ENCODE measurements at places on chromosomes 3 and 15. TPM values are rescaled to one million over a fixed set of nuclear protein-coding genes. Genes with fewer than 3 reads are reported as not detected.

The PAQR9 gene
- 0.12 TPM for total RNA-seq

The ZNF385D gene
- total RNA-seq: 2.9 TPM

The DUOXA2 gene
- total RNA-seq: not detected

The TNFSF10 gene
- total RNA-seq: 1.2 TPM

The ZNF35 gene
- 12.0 TPM for total RNA-seq

The TLR9 gene
- total RNA-seq: not detected

The PGBD4 gene
- total RNA-seq: 2.6 TPM

DNA sequence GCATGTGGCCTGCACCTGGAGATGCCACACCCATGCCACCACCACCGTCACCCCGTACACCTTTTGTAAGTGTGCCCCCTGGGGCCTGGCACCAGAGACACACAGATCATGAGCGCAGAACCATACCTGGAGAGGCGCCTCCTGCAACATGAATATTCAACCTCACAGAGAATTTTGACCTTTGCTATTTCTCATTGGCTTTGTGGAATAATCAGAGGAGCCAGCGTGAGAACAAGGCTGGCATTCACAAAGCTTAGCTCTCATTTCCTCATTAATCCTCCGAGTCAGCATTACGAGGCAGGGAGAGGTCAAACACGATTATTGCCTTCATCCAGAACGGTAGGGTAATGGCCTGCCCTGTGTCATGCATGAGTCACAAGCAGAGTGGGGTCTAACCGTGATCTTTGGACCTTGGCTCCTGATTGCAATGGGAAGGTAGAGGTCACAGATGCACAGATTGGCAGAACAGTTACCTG lies 73.0 kb upstream of the POMGNT2 start:
- H3K4me1 ChIP-seq: peaks cover 41% of the 10 kb centered on the region
- H3K27ac ChIP-seq: peak overlapping the region; percentile 99
- H3K27me3 ChIP-seq: no peaks in the 10 kb centered on the region
- peaks cover 5% of the 10 kb centered on the region for H3K36me3 ChIP-seq

DNA sequence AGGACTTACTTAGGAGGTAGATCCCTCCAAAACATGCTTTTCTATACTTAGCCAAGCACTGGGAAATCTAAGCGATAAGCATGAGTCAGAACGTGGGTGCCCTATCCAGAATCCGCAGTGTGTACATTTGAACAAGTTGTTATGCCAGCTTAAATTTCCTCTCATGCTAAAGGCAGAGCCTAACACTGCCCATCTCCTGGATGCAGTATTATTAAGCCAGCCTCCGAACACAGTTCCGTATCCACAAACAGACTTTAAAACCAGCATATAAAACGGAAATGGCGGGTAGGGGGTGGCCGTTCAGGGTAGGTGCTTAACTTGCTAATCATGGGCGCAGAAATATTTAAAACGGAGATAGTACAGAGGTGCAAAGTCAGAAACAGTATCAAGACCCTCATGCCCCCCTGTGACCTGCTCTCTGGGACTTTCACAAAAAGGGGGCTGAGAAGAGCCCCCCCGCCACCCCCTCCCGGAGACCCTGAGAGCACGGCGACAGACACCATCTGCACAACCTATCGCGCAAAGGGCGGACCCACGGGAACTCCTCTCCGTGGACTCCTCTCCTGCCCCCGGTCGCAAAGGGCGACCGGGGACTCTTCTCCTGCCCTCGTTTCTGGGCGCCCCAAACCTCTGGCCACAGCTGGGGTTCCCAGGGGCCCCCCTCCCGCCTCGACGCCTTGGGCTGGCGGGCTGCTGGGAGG lies 889 bp upstream of the LRRIQ4 start:
- H3K36me3 ChIP-seq: no peaks in the 10 kb centered on the region
- H3K27me3 ChIP-seq: no peaks in the 10 kb centered on the region
- peak; percentile 72 for DNase-seq
- H3K4me1 ChIP-seq: peaks cover 15% of the 10 kb centered on the region
- peak overlapping the region; percentile 10 for H3K27ac ChIP-seq

DNA sequence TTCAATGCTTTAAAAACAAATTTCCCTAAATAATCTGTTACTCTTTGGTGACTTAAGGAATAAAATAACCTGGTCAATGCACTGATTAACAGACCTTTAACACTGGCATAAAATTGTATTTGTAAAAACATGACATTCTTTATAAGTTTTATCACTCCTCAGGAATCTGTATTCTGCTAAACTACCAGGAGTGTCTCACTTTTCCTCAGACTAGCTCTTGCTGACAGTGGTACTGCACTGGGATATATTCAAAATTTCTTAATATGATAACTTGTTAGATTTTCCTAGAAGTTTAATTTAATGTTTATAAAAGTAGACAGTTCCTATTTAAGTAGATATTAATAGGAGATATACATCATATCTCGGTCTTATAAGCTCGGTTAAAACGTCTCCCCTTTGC lies 363.4 kb upstream of the ARHGEF26 start:
- no peaks in the 10 kb centered on the region for H3K36me3 ChIP-seq
- no peak overlapping the region for H3K4me3 ChIP-seq
- H3K27me3 ChIP-seq: no peaks in the 10 kb centered on the region
- H3K4me1 ChIP-seq: peaks cover 33% of the 10 kb centered on the region

DNA sequence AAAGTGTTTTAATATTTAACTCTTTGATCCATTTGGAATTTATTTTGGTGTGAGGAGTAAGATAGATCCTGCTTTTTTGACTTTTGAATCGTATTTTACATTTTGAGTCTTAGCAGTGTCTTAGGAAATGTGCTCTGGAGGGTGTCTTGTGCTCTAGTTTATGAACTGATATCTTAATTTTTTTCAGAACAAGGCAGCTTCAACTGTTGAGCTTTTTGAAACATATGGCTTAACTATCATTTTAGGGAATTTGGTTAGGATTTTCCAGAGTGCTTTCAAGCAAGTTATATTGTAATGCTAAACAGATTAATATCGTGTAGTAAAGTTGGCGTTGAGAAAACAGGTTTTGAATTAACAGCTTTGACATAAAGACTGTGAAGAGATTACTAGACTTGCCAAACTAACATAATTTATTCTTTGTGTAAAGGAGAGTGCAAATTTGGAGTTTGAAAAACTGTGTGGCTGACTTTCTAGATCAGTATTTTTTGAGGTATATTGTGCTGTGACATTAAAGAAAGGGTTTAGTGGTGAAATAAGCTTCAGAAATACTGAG lies 17.1 kb downstream of the IQGAP1 start:
- no peaks in the 10 kb centered on the region for H3K27me3 ChIP-seq
- DNase-seq: no peak
- peaks cover 38% of the 10 kb centered on the region for H3K4me1 ChIP-seq

GRCh38 chr3:194604837-194605236 lies 28.4 kb downstream of the TMEM44 start:
- H3K4me3 ChIP-seq: no peak overlapping the region
- H3K27me3 ChIP-seq: no peaks in the 10 kb centered on the region
- peak; percentile 25 for DNase-seq
- no peaks in the 10 kb centered on the region for H3K4me1 ChIP-seq

GRCh38 chr3:16084887-16085286 lies 89.6 kb upstream of the GALNT15 start:
- H3K27me3 ChIP-seq: no peaks in the 10 kb centered on the region
- H3K27ac ChIP-seq: no peak overlapping the region
- peak; percentile 67 for DNase-seq
- H3K4me3 ChIP-seq: no peak overlapping the region

DNA sequence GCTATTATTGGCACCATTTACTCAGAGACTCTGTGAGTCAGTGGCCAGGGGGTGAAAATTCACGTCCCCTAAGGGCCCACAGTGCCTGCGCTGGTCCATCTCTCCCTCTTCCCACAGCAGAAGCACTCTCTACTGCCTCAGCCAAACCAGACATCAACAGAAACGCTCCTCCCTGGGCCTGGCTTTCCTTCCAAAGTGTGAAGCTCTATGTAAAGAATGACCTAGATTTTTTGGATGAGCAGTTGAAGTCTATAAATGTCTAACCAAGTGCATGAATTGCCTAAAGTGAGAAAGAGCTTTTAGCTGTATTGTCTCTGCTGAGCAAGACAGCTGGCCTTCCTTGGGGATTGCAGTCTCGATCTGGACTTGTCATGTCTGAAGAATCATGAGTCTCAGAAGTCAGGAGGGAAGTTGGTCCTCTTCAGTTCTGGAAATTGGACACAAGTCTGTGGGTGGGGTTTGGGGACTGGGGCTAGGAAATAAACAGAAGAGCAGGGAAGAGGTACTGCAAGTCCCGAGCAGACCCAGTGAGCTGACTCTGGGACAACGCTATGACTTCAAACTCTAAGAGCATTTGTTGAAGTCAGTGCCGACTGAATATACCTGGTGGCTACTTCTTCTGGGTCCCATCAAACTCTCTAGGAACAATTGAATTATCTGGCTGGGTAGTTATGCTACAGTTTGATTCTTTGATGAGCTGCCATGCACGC lies 29.0 kb downstream of the RASGRP1 start:
- peaks cover 12% of the 10 kb centered on the region for H3K4me1 ChIP-seq
- no peak for DNase-seq
- no peak overlapping the region for H3K4me3 ChIP-seq

DNA sequence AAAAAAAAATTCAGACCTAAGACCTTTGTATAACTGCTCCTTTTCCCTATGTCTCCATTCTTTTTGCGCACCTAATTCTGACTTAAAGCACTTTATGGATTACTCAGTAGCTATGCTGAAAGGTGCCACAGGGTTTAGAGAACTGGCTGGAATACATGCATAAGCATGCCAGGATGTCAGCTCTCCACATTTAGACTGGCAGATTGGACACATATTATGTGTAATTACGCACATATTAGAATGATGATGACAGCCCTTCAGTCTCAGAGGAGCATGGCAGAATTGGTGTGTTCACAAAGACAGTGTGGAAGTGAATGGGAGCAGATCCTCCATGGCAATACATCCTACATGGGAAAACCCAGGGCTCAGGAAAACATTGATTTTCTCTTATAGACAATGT lies 108.1 kb upstream of the LSAMP start:
- no peaks in the 10 kb centered on the region for H3K36me3 ChIP-seq
- no peak overlapping the region for H3K27ac ChIP-seq
- DNase-seq: no peak

- H3K36me3 ChIP-seq: peaks cover 31% of the 10 kb centered on the region
- no peak overlapping the region for H3K4me3 ChIP-seq
- H3K27ac ChIP-seq: peak overlapping the region; percentile 45
- DNase-seq: no peak
- no peaks in the 10 kb centered on the region for H3K27me3 ChIP-seq
- H3K4me1 ChIP-seq: peaks cover 14% of the 10 kb centered on the region
These were observed 21.0 kb downstream of the SEC61A1 start for GRCh38 chr3:128073185-128073725.

DNA sequence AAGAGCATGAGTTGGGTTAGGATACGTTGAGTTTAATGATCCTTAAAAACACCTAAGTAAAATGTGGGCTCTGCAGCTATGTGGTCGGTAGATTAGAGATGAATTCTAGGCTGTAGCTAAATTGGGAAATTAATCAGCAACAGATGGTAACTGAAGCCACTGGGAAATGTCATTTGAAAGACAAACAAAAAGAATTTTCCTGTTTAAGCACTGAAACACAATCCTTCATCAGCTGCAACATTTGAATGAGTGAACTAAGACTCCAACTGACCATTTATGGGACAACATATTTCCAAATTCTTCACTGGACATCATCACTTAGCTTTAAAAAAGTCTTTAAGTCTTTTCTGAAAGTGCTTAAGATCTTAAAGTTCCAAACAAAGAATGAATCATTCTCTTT lies 226.9 kb downstream of the ZNF385D start:
- H3K27ac ChIP-seq: no peak overlapping the region
- no peak for DNase-seq
- no peaks in the 10 kb centered on the region for H3K36me3 ChIP-seq
- H3K4me3 ChIP-seq: no peak overlapping the region
- no peaks in the 10 kb centered on the region for H3K4me1 ChIP-seq
- no peaks in the 10 kb centered on the region for H3K27me3 ChIP-seq

GRCh38 chr15:98866511-98866910 lies 141.1 kb downstream of the PGPEP1L start:
- peak overlapping the region; percentile 63 for H3K4me3 ChIP-seq
- peak overlapping the region; percentile 96 for H3K27ac ChIP-seq

GRCh38 chr15:100335335-100335999 lies 6.3 kb downstream of the ADAMTS17 start:
- peak; percentile 19 for DNase-seq
- H3K4me3 ChIP-seq: no peak overlapping the region
- no peaks in the 10 kb centered on the region for H3K36me3 ChIP-seq

- H3K27ac ChIP-seq: no peak overlapping the region
- no peak for DNase-seq
- no peak overlapping the region for H3K4me3 ChIP-seq
- H3K4me1 ChIP-seq: peaks cover 25% of the 10 kb centered on the region
These were observed 7.4 kb downstream of the LRRC58 start for GRCh38 chr3:120341658-120342346.

DNA sequence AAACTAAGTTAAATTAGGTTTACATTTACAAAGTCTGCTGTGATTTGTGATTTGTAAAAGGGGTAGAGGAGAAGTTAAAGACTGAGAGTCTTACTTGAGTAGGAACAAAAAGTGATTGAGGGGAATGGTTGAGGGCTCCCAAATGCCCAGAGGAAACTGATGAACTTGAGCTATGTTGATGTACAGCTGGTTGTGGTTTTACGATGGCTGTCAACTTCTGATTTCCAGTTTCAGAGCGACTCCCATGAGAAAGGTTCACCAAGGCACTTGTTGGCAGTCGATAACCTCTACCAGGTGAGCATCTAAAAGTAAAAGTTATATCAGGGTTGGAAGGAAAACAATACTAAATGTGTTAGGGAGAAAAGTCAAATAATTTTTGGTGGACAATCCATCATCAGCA lies 91.0 kb downstream of the XRN1 start:
- H3K4me3 ChIP-seq: no peak overlapping the region
- no peaks in the 10 kb centered on the region for H3K4me1 ChIP-seq
- no peak for DNase-seq
- H3K27me3 ChIP-seq: no peaks in the 10 kb centered on the region

DNA sequence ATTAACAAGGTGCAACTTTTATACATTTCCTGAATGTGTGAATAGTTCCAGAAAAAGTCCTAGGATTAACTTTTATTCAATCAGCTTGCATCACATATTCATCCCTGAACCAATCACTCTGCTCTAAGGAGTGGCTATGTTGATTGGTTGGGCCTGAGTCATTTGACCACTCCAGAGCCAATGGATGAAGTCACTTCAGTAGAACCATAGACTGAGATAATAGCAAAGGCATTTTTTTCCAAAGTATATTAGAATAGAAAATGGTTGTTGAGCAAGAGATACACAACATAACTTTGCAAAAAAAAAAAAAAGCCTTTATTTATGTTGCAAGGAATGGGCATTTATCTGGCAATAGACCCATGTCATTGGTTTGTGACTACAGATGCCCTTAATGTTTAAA lies 55.5 kb upstream of the AGTR1 start:
- H3K4me1 ChIP-seq: no peaks in the 10 kb centered on the region
- no peak overlapping the region for H3K27ac ChIP-seq
- DNase-seq: no peak
- no peak overlapping the region for H3K4me3 ChIP-seq
- H3K36me3 ChIP-seq: no peaks in the 10 kb centered on the region

- no peak for DNase-seq
- no peaks in the 10 kb centered on the region for H3K4me1 ChIP-seq
- peaks cover 5% of the 10 kb centered on the region for H3K27me3 ChIP-seq
- no peak overlapping the region for H3K27ac ChIP-seq
- H3K36me3 ChIP-seq: no peaks in the 10 kb centered on the region
These were observed 415.0 kb downstream of the PDCD6IP start for GRCh38 chr3:34213478-34213877.
